Thoracic aorta (tissue), 2 donors: ENCODE measurements at places on chromosomes 7 and 10.

DNA sequence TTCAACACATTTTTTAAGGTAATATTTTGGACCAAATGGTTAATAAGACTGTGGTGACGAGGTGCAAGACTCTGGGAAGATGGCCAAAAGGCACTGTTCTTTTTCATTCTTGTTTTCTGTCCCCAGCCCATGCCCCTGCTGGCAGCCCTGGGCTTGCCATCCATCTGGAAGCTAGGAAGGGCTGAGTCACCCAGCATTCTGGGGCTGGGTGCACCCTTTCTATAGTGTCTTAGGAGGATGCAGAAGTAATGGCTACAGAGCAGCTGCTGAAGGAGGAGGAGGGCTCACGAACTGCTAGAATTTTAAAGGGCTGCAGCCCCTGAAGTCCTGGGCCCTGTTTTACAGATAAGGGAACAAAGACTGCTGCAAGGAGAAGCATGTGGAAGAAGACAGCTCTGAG lies 42.8 kb upstream of the ZNF32 start:
- DNase-seq, result no peak

DNA sequence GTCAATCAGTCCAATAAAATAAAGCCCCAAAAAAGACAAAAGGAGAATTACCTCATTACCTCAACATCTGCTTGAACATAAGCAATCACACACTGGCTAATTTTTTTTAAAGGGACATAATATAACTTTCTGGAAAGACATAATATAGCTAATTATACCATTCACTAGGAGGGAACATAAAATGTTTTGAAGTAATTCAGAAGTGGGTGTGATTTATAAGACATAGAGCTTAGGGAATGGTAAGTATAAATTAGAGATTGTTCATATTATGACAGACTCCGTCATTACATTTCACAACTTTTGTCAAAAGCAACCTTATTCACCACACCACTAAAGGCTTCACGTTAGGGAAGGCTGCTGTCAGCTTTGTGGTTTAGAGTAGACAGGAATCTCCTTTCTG lies 3.8 kb downstream of the SHTN1 start:
- no peak for DNase-seq

GRCh38 chr10:130017631-130018022 lies 53.6 kb upstream of the EBF3 start:
- DNase-seq, result no peak

GRCh38 chr10:63206576-63206975 lies 73.4 kb downstream of the NRBF2 start:
- DNase-seq, result no peak

- DNase-seq, result no peak
Measured at GRCh38 chr10:71094712-71095390, 117.5 kb upstream of the UNC5B start.

DNA sequence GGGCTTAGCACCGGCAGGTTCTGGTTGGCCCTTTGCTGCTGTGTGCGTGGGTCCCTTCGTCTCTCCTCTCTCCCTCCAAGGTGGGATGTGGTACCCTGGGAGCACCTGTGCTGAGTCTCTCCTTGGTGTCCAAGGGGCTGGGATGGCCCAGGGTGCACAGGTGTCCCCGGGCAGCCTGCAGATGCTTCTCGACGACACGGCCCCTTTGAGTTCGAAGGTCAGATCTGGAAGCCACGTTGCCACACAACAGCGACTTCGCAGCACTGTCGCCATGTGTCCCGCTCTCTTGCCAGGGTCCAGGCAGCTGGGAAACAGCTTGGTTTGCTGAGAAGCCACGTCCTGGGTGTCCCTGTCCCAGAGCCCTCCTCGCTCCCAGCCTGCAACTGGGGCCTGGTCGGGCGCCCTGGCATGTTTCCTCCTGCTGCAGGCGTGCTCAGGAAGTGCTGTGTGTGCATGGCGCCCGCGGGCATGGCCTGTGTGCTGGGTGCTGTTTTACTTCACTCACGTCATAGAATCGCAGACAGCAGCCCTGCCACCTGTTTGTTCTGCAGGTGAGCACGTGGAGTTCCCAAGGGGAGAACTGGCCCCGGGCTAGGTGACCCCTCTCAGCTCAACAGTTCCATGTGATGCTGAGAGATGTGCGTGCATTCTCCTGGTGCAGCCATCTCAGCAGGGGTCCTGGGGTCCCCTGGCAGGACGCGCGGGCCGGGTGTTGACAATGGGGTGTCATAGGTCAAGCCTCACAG lies 70.9 kb downstream of the DNAJB6 start:
- DNase-seq, result no peak

- DNase-seq, result no peak
Measured at GRCh38 chr10:107831772-107832171, 667.3 kb upstream of the SORCS1 start.

GRCh38 chr10:48508791-48509772 lies 95.8 kb downstream of the ARHGAP22 start:
- DNase-seq, result no peak

- no peak for DNase-seq
Measured at GRCh38 chr10:130974166-130974565, 337.4 kb downstream of the TCERG1L start.

DNA sequence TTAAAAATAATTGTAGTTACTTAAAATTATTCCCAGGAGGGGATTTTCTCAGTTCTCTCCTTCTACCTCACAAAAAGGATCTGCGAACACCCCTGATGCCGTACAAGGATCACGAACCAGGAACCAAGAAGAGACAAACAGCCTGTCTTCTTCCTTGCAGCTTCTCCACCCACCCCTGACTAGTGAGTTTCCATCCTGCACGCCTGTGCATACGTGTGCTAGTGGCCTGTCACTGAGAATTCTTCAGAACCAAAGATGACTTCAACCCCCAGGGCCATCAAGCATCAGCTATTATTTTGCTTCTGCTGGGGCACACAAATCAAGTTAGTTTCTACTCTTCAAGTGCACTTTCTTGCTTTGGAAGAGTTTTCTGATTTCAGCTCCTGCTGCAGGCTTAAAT lies 175.5 kb upstream of the KLF6 start:
- no peak for DNase-seq

GRCh38 chr10:32982293-32982709 lies 24.3 kb upstream of the ITGB1 start:
- no peak for DNase-seq

DNA sequence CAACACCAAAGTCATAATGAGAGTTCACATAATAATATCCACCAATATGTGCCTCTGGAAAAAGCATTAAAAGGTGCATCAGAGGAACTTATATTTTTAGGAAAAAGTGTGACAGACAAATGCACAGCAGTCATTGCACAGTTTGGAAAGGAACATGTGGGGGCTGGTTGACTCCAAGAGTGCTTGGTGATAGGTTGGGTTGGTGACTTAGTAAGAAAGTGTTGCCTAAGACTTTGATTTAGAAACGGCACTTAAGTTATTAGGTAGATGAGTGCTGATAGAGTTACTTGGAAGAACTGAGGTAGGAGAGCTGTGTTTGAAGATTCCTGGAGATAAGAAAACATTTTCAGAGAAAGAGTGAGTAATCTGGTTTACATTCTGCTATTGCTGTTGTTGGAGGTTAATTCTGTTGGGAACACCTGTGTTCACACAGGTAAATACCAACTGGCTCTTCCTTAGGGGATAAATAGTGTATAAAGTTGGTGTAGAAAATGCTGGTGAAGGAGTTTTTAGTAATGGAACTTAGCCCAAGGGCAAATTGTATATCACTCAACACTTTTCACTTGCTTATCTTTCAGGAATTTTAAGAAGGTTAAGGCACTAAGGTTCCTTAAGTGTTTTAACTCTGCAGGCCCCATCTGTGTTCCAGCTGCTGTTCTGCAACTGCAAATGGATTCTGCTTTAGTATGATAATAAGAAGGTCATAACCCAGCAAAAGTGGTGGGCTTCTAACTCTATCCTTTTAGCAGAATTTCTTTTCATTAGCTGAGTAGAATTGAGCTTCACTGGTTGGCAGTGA lies 196.1 kb downstream of the NSUN6 start:
- DNase-seq, result no peak

- DNase-seq, result no peak
Measured at GRCh38 chr7:139341776-139342226, 664 bp downstream of the FMC1 start.

GRCh38 chr7:80284855-80285254 lies 150.2 kb downstream of the GNAI1 start:
- no peak for DNase-seq
